ENCODE measurements at places on chromosomes 6 and 20. TPM values are rescaled to one million over a fixed set of nuclear protein-coding genes. Genes with fewer than 3 reads are reported as not detected.

Gene SLC13A3
- 10.3 TPM for polyA plus RNA-seq

Gene OR2H2
- polyA plus RNA-seq = not detected

Gene CHRNA4
- 6.4 TPM for polyA plus RNA-seq

Gene KIAA0408
- 24.9 TPM for polyA plus RNA-seq

Gene IRF4
- 0.08 TPM for polyA plus RNA-seq

Gene ISM1
- polyA plus RNA-seq = 2.8 TPM

Gene CABLES2
- polyA plus RNA-seq = 12.0 TPM

Gene THBD
- polyA plus RNA-seq = 3.6 TPM

Gene COL12A1
- 0.63 TPM for polyA plus RNA-seq

Gene THBS2
- polyA plus RNA-seq = 12.9 TPM

Gene BIRC7
- not detected for polyA plus RNA-seq

Gene PAX1
- polyA plus RNA-seq = not detected

Gene EYA2
- 24.9 TPM for polyA plus RNA-seq

Gene BACH2
- 4.5 TPM for polyA plus RNA-seq

Gene GMPR
- 28.9 TPM for polyA plus RNA-seq

Gene SPATS1
- not detected for polyA plus RNA-seq

Gene DOK5
- 5.7 TPM for polyA plus RNA-seq

Gene APCDD1L
- 1.4 TPM for polyA plus RNA-seq
